Pancreas (tissue), 10 donors: ENCODE measurements at places on chromosomes 3 and 15. TPM values are rescaled to one million over a fixed set of nuclear protein-coding genes. Genes with fewer than 3 reads are reported as not detected.

Gene CHRD
- 15.0 TPM for total RNA-seq

Gene SLC41A3
- 32.6 TPM for total RNA-seq

Gene KLHL40
- not detected for total RNA-seq

Gene C2CD4A
- 3.1 TPM for total RNA-seq

Gene MKRN2
- total RNA-seq = 14.3 TPM

- no peaks in the 10 kb centered on the region for H3K27me3 ChIP-seq
- no peak overlapping the region for H3K4me3 ChIP-seq
- no peaks in the 10 kb centered on the region for H3K4me1 ChIP-seq
- no peaks in the 10 kb centered on the region for H3K36me3 ChIP-seq
These were observed 11.5 kb upstream of the SEC11A start for GRCh38 chr15:84727429-84727828.

GRCh38 chr3:50666837-50667236 is 7.9 kb upstream of the DOCK3 start:
- H3K4me1 ChIP-seq = no peaks in the 10 kb centered on the region
- no peak overlapping the region for H3K27ac ChIP-seq
- H3K36me3 ChIP-seq = no peaks in the 10 kb centered on the region
- H3K27me3 ChIP-seq = no peaks in the 10 kb centered on the region

DNA sequence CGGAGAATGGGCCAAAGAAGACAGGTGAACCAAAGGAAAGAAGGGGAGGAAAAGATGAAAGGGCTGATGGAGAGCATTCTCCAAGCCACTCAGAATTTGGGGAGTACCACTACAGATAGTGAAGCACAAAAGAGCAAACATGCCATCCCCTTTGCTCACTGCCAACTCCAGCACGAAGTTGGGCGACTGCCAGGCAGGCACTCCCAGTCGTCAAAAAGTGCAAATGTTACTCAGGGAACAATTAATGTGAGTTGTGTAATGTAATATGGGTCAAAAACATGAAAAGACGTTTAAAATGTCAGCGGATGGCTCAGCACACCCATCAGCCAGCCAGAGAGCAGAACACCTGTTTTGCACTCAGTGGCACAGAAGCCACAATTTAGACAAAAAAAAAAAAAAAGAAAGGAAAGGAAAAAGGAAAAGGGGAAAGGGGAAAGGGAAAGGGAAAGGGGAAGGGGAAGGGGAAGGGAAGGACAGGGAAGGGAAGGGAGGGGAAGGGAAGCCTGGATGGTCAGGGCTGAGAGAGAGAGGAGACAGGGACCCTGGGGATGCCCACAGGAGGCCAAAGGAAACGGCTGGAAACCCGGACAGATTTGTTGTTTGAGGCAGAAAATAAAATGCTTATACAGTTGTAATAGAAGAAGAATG is 82.7 kb downstream of the COL8A1 start:
- no peaks in the 10 kb centered on the region for H3K36me3 ChIP-seq
- no peak overlapping the region for H3K4me3 ChIP-seq
- no peak overlapping the region for H3K27ac ChIP-seq
- H3K27me3 ChIP-seq = no peaks in the 10 kb centered on the region
- DNase-seq = no peak
- H3K4me1 ChIP-seq = no peaks in the 10 kb centered on the region

GRCh38 chr3:160458151-160458550 is 8.6 kb upstream of the TRIM59 start:
- no peaks in the 10 kb centered on the region for H3K36me3 ChIP-seq
- no peaks in the 10 kb centered on the region for H3K27me3 ChIP-seq
- no peaks in the 10 kb centered on the region for H3K4me1 ChIP-seq
